ENCODE measurements at places on chromosomes 7 and 10.

DNA sequence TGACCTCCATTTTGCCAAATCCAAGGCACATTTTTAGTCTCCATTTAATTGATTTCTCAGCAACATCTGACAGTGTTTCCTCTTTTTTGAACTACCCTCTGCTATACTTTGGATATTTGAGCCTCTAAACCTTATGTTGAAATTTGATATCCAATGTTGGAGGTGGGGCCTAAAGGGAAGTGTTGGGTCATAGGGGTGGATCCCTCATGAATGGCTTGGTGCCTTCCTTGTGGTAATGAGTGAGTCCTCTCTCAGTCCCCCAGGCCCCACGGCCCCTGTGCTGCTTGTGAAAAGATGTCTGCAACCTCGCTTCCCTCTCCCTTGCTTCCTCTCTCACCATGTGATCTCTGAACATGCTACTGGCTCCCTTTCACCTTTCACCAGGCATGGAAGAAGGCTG lies 96.8 kb upstream of the DGKB start:
- no peak for DNase-seq

GRCh38 chr10:87913156-87913921 lies 49.9 kb downstream of the PTEN start:
- DNase-seq = no peak

DNA sequence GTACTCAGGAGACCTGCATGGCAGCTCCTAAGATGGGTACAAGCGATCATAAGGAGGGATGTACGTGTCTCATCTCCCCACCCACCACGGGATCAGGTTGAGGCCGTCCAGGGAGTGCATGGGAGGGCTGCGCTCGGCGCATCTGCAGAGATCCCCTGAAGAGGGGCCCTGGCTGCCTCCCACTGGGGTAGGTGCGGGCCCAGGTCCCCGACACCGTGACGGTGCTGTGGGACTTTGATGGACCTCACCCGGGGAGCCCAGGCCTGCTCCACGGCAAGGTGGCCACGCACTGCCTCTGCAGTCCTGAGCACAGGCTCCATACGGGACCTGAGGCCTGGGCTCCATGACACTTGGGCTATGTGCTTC lies 12.7 kb downstream of the GET4 start:
- no peak for DNase-seq

GRCh38 chr7:116970238-116970910 lies 17.1 kb downstream of the ST7 start:
- DNase-seq = no peak

DNA sequence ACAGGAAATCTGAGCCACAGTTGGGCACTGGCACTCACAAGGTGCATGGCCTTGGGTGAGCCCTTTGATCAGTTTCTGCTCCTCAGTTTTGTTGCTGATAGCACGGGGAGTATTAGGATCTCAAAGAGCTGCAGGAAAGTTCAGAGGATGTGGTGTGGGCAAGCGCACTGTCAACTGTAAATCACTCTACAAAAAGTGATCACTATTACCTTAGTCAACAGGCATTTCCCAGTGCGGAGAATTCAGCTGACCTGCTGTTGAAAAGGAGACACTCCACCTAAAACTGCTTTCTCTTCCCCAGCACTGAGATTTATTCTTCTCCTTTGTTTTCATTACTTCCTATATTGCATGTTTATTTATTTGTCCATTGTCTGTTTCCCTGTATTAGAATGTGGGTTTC lies 331.0 kb downstream of the PRPF18 start:
- DNase-seq = no peak

DNA sequence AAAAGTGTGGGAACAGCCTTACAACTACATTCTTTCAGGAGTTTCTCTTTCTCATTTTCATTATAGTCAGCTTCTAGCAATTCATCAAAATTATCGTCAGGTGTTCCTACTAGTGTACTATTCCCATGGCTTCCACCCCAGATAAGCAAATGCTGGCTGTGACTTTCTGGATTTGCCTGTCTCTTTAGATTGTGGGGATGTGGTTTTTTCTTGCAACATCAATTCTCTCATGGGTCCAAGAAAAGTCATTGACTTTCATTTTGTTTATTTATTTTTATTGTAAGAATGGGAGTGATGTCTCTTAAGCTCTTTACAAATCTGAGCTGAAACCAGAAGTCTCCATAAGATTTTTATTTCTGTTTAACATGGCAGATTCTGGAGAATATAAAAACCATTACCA lies 349.7 kb upstream of the SEMA3C start:
- DNase-seq = no peak

- no peak for DNase-seq
These were observed 70.6 kb upstream of the GLCCI1 start for GRCh38 chr7:7897949-7898515.

GRCh38 chr7:152395112-152395511 lies 40.7 kb downstream of the KMT2C start:
- no peak for DNase-seq

DNA sequence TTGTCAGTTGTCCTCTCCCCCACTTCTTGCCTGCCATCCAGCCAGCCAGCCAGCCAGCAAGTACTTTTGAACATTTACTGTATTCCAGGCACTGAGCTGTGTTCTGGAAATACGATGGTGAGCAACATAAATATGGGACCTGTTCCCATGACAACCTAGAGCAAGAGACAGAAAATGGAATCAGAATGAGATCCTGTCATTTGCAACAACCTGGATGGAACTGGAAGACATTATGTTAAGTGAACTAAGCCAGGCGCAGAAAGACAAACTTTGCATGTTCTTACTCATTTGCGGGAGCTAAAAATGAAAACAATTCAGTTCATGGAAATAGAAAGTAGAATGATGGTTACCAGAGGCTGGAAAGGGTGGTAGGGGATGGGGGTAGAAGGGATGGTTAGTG lies 140.7 kb downstream of the ICA1 start:
- DNase-seq = no peak

DNA sequence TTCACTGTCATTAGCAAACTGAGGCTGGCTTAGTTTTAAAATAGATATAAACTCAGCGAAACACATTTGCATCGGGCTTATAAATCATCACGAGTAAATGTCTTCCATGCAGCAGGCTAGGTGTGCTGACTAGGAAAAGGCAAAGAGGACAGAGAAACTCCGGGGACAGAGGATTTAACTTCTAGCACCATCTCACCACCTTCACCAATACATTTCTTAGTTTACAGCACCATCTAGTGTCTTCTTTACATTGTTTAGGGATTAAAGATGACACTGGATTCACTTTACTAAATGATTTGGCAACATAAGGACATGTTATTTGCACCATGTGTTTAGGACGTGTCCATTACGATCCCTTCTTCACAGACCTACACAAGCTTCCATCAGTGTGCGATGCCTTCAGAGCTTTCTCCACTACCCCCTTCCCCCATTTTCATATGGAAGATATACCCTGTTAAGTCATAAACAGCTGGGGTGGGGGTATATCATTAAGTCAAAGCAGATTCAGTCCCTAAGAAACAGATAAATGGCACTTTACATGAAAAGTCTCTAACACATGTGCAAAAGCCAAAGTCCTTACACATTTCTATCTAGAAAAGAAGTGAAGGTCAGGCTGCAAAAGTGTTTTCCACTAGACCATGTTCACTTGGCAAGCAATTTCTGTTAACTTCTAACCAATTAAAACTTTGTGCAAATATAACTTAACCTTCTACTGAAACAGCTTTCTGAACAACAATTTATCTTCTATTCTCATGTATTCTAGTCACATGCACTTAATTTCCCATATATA lies 103.3 kb downstream of the GRB10 start:
- no peak for DNase-seq

- DNase-seq = no peak
These were observed 47.9 kb upstream of the MYL10 start for GRCh38 chr7:101676956-101677355.

DNA sequence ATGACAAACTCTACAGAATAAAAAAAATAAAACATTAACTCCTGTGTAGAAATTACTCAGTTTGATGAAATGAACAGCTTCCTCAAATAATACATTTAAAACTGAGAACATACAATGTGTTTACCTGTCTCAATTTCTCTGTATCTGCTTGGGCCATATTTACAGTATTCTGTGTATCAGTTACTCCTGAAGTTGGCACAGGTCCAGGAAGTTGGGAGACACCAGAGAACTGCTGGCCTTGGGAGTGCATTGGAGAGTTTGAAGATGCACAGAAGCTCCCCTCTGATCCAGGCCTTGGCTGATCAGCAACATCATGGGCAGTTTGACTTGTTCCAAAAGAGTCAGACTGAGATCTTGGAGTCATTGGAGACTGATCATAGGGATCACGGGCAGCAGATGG lies 155.1 kb downstream of the GALNT11 start:
- DNase-seq = no peak

GRCh38 chr7:3029138-3029537 lies 14.5 kb downstream of the CARD11 start:
- DNase-seq = no peak

DNA sequence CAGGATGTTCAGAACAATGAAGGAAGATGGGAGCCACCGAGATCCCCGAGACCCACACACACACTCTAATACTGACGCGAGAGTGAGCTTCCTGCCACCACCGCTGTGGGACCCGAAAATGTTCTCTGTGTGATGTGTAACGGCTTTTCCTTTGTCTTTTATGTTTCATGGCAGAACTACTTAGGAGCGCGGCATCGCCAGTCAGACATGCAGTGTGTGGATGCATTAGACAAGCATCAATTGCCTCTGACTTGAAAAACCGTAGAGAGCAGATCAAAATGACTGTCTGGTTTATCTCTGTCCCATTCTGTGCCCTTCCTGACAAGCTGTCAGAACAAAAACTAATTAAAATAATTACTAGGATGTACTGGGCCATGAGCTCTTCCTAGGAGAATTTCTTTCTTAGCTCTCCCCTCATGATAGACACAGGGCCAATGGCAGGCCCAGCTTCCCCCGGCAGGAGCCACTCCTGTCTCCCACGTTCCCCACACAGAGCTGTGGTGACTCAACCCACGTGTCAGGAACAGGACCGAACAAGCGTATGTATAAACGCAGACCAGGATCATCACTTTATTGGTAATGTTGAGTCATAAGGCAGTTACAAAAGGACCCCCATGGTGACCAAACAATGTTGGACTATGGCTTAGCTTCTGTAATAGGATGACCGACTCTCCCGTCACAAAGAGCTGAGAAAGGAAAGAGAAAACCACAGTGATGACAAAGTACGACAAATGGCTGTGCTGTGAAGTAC lies 705.0 kb downstream of the PARD3 start:
- DNase-seq = no peak

DNA sequence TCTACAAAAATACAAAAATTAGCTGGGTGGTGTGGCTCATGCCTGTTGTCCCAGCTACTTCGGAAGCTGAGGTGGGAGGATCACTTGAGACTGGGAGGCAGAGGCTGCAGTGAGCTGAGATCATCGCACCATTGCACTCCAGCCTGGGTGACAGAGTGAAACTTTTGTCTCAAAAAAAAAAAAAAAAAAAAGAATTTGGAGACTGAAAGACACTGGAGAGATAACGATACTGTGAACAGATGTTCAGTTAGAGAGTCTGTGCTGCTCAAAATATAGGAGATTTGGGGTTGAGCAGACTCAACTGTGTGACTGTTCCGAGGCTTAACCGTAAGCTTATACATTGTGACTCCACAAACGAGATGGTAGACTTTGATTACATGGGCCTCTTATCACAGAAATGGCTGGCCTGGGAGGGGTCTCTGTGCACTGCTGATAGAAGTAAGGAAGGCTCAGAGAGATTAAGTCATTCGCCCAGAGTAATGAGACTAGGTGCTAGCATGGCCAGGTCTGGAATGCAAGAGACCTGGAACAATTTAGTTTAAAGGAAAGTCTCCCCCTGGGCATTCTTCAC lies 19.4 kb downstream of the WBP1L start:
- DNase-seq = no peak

- no peak for DNase-seq
These were observed 6.8 kb downstream of the PON2 start for GRCh38 chr7:95427914-95428516.

DNA sequence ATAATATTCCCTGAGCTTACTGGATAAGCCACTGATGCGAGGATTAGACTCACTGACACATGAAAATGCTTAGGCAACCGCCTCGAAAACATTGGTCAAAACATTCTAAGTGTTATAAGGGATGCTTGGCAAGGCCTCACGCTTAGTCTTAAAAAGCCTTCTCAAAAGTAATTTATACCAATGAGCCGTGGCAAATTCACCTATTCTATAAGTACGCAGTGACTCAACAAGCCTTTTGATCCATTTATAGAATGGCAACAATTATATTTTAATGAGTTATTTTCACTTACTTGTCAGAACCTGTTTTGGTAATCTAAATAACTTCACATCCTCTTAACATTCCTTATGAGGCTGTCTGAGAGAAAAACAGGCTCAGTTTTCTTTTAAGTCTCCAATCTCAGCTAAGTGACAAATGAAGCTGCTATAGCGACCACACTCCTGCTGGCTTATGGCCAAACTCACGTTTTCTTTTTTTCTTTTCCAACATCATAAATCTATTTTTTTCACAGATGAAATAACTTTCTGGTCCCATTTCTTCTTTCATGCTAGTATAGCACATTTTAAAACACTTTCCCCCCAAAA lies 121.2 kb upstream of the AFAP1L2 start:
- no peak for DNase-seq

- DNase-seq = no peak
These were observed 3.9 kb upstream of the INPP5A start for GRCh38 chr10:132533571-132534260.

- DNase-seq = no peak
These were observed 3.8 kb downstream of the PRAP1 start for GRCh38 chr10:133350950-133351329.

- DNase-seq = no peak
These were observed 97.4 kb downstream of the CTTNBP2 start for GRCh38 chr7:117775801-117776200.

GRCh38 chr7:124101173-124101768 lies 68.4 kb upstream of the TMEM229A start:
- no peak for DNase-seq

DNA sequence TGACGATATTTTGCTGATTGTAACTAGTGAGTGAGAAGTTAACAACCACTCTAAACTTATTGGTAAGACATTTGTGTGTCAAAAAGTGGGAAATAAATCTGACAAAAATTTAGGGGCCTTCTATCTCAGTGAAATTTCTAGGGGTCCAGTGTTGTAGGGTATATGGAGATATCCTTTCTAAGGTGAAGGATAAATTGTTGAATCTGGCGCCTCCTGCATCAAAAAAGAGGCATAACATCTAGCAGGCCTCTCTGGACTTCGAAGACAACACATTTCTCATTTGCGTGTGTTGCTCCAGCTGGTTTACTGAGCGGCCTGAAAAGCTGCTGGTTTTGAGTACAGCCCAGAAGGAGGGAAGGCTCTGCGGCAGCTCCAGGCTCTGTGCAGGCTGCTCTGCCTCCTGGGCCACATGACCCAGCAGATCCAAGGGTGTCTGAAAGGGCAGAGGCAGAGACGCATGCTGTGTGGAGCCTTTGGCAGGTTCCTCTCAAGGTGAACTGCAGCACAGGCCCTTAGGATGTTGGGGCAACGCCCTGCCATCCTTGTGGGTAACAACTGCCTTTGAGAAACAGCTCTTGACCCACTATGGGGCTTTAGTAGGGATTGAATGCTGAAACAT lies 72.4 kb downstream of the LMBR1 start:
- no peak for DNase-seq

DNA sequence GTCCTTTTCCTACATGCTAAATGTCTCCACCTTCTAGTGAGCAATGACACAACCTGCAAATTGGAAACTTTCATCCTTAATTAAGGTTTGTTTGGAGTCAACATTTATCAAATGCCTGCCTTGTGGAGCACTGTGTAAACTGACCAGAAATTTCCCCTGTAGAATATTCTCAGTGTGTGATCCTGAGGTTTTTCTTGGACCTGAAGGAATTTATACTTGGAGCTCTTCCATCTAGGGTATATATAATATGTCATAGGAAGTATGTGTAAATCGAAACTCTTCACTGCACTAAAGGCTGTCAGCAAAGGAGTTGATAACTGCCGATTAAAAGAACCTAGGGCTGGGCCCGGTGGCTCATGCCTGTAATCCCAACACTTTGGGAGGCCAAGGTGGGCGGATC lies 152.4 kb downstream of the NSUN6 start:
- DNase-seq = no peak

Data from stimulated activated effector memory CD8-positive, alpha-beta T cell treated with anti-CD3 and anti-CD28 coated beads, Interleukin-12 subunit alpha, Interleukin-12 subunit beta, amount 100 ng/mL, for 72 hours (primary cell).